ENCODE measurements at places on chromosomes 16 and 17. TPM values are rescaled to one million over a fixed set of nuclear protein-coding genes. Genes with fewer than 3 reads are reported as not detected.

- H3K27ac ChIP-seq: no peak overlapping the region
- peaks cover 49% of the 10 kb centered on the region for H3K4me1 ChIP-seq
- peak overlapping the region; percentile 94 for H3K4me3 ChIP-seq
These were observed 740 bp downstream of the AATF start for GRCh38 chr17:36949461-36949927.

DNA sequence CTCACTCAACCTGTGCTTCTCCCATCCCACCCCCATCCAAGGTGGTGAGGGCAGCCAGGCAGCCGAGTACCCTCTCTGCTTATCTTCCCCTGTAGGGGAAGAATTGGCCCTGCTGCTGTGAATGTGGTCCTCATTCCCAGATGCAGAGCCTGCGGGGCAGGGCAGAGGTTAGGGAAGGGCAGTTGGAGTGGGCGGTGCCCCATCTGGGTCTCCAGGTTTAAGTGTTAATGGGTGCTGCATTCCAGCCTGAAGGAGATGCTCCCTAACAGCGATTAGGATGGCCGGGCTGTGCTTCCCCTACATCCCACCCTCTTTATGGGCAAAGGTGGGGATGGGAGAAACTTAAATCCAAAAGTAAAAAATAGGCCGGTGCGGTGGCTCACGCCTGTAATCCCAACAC lies 12.1 kb downstream of the TMEM95 start:
- peaks cover 28% of the 10 kb centered on the region for H3K4me1 ChIP-seq
- no peaks in the 10 kb centered on the region for H3K36me3 ChIP-seq
- no peaks in the 10 kb centered on the region for H3K27me3 ChIP-seq
- DNase-seq: peak; percentile 64
- 0 out of 2 replicates have a peak overlapping the region, but pooled peaks have one; percentile 26 for H3K4me3 ChIP-seq

GRCh38 chr16:63462316-63462715 lies 1426.1 kb upstream of the CDH8 start:
- no peaks in the 10 kb centered on the region for H3K27me3 ChIP-seq
- no peak overlapping the region for H3K27ac ChIP-seq
- 0 out of 2 replicates have a peak, but pooled peaks cover 3% of the 10 kb centered on the region for H3K4me1 ChIP-seq
- no peaks in the 10 kb centered on the region for H3K36me3 ChIP-seq

DNA sequence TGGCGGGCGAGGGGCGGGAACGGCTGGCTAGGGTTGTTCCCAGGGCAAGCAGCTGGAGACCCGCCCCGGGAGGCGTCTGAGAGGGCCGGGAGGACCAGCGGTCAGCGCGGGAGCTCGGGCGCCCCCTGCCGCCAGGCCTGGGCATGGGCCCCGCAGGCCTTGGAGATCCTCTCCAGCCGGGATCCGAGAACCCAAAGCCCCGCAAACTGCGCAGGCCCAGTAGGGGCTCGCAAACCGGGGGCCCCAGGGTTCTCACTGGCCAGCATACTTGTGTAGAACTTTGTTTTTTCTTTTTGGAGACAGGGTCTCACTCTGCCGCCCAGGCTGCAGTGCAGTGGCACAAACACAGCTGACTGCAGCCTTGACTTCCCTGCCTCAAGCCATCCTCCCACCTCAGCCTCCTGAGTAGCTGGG lies 20.8 kb upstream of the ZNF423 start:
- no peak overlapping the region for H3K27ac ChIP-seq
- H3K36me3 ChIP-seq: no peaks in the 10 kb centered on the region
- peak overlapping the region; percentile 57 for H3K4me3 ChIP-seq
- H3K4me1 ChIP-seq: peaks cover 6% of the 10 kb centered on the region
- DNase-seq: peak; percentile 86

- no peaks in the 10 kb centered on the region for H3K27me3 ChIP-seq
- no peak for DNase-seq
- no peak overlapping the region for H3K4me3 ChIP-seq
- no peaks in the 10 kb centered on the region for H3K4me1 ChIP-seq
These were observed 8.2 kb downstream of the PSMD7 start for GRCh38 chr16:74304835-74305176.

DNA sequence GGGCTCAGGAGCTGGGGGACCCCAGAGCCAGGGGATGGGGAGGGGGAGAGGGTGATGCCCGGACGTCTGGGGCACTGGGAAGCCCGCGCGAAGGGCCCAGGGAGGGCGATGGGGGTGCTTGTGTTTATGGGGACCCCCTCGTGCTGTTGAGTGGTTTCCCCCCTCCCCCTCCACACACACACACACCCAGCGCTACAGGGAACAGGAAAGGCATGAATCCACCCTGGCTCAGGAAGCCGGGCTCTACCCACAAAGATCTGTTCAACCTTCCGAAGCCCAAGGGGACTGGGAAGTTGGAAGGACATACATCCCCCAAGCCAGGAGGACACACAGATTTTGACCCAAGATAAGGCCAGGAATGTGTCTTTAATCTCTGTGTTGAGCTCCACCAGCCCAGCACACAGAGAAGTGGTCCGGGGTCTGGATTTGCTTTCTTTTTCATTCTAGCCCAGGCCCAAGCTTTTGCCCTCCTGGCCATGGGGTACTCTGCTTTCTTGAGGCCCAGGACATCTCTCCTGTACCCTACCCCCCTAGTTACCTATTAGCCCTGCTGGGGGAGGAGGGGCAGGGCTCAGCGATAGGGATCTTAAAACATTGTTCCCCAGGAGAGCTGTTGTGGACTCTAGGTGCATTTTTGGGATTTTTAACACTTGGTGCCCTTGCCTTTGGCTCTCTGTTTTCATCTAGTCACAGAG lies 1.2 kb downstream of the UBALD2 start:
- H3K27ac ChIP-seq: peak overlapping the region; percentile 63
- no peaks in the 10 kb centered on the region for H3K27me3 ChIP-seq
- DNase-seq: no peak
- H3K36me3 ChIP-seq: no peaks in the 10 kb centered on the region

- no peaks in the 10 kb centered on the region for H3K36me3 ChIP-seq
- no peak overlapping the region for H3K27ac ChIP-seq
- peak overlapping the region; percentile 79 for H3K4me3 ChIP-seq
These were observed 702 bp downstream of the IRX5 start for GRCh38 chr16:54931120-54932014.

- no peak for DNase-seq
- H3K4me1 ChIP-seq: peaks cover 12% of the 10 kb centered on the region
- no peaks in the 10 kb centered on the region for H3K27me3 ChIP-seq
- no peaks in the 10 kb centered on the region for H3K36me3 ChIP-seq
- no peak overlapping the region for H3K4me3 ChIP-seq
- H3K27ac ChIP-seq: no peak overlapping the region
These were observed 20.7 kb downstream of the TMEM235 start for GRCh38 chr17:78252111-78252634.

- DNase-seq: peak; percentile 54
- no peaks in the 10 kb centered on the region for H3K36me3 ChIP-seq
- no peak overlapping the region for H3K27ac ChIP-seq
- H3K4me3 ChIP-seq: peak overlapping the region; percentile 83
- peaks cover 8% of the 10 kb centered on the region for H3K4me1 ChIP-seq
These were observed 136.6 kb upstream of the RPH3AL start for GRCh38 chr17:488993-489757.

GRCh38 chr16:1079341-1079740 lies 6.8 kb downstream of the SSTR5 start:
- H3K27ac ChIP-seq: no peak overlapping the region
- no peaks in the 10 kb centered on the region for H3K27me3 ChIP-seq
- no peaks in the 10 kb centered on the region for H3K4me1 ChIP-seq
- H3K4me3 ChIP-seq: no peak overlapping the region
- no peaks in the 10 kb centered on the region for H3K36me3 ChIP-seq

- no peaks in the 10 kb centered on the region for H3K27me3 ChIP-seq
- H3K36me3 ChIP-seq: no peaks in the 10 kb centered on the region
- no peak for DNase-seq
- H3K4me1 ChIP-seq: no peaks in the 10 kb centered on the region
These were observed 61.2 kb upstream of the MPHOSPH6 start for GRCh38 chr16:82231008-82231787.

DNA sequence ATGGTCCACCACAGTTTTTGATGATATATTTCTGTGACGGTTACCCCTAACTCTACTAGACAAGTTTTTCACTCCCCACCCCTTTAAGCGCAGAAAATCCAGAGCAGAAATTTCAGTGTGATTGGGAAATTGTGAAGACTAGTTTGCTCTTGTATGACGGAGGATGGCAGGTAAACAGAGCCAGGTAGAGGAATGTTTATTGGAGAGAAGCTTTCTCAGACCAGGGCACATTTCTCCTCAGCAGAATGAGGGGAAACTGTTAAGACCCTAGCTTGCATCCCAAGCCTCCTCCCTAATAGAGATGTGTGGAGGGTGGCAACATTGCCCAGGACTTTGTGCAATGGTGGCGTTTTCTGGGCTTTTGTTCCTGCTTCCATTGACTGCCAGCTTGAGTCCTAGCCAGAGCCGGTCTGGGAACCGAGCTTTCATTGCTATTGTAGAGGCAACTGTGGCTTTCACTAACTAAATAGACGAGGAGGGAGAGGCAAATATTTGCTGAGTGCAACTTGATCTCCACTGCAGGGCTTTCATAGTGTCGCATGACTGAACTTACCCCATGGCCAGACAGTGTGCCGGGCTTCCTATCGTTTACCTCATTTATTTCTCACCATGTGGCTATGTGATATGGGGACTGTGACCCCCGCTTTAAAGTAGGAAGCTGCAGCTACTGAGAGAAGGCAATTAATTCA lies 159.6 kb upstream of the MPHOSPH6 start:
- H3K36me3 ChIP-seq: no peaks in the 10 kb centered on the region
- no peak overlapping the region for H3K27ac ChIP-seq
- no peak overlapping the region for H3K4me3 ChIP-seq
- peaks cover 12% of the 10 kb centered on the region for H3K4me1 ChIP-seq

GRCh38 chr16:77759821-77760220 lies 28.5 kb upstream of the VAT1L start:
- H3K36me3 ChIP-seq: no peaks in the 10 kb centered on the region
- DNase-seq: no peak
- H3K4me3 ChIP-seq: no peak overlapping the region

- no peaks in the 10 kb centered on the region for H3K4me1 ChIP-seq
- no peaks in the 10 kb centered on the region for H3K36me3 ChIP-seq
- H3K27ac ChIP-seq: no peak overlapping the region
- no peak overlapping the region for H3K4me3 ChIP-seq
These were observed 13.3 kb downstream of the WIPI1 start for GRCh38 chr17:68443972-68444464.

DNA sequence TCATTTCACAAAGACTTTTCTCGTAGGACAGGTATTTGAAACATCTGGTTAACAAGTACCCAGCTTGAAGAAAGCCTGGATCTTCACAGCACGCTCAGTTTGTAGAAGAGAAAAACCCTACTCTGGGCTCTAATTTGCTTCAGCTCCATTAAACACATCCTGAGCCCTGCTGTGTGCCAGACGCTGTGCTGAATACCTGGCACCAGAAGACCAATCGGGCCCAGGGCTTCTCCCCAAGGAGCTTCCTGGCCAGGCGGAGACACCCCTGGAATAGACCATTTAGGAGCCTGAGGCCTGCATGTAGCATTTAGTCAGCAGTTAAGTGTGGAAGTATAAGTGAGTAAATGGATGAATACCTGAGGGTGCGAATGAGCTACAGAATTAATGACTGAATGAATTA lies 8.9 kb upstream of the ABAT start:
- peak; percentile 35 for DNase-seq
- no peak overlapping the region for H3K4me3 ChIP-seq
- H3K27ac ChIP-seq: no peak overlapping the region
- no peaks in the 10 kb centered on the region for H3K27me3 ChIP-seq

GRCh38 chr16:86579268-86580062 lies 1.1 kb downstream of the FOXL1 start:
- H3K27me3 ChIP-seq: peaks cover 90% of the 10 kb centered on the region
- peak overlapping the region; percentile 75 for H3K4me3 ChIP-seq
- DNase-seq: peak; percentile 51
- H3K4me1 ChIP-seq: peaks cover 28% of the 10 kb centered on the region

- no peaks in the 10 kb centered on the region for H3K4me1 ChIP-seq
- no peak overlapping the region for H3K4me3 ChIP-seq
- H3K27ac ChIP-seq: no peak overlapping the region
These were observed 143.7 kb downstream of the CDH8 start for GRCh38 chr16:61892531-61892930.

The BAIAP3 gene
- 23.0 TPM for total RNA-seq

The CLEC19A gene
- not detected for total RNA-seq

The PRSS22 gene
- total RNA-seq: 2.0 TPM

The KREMEN2 gene
- total RNA-seq: 16.1 TPM

The RAB11FIP4 gene
- 65.1 TPM for total RNA-seq

The ELMO3 gene
- 16.2 TPM for total RNA-seq

The EPX gene
- total RNA-seq: not detected

The NKD1 gene
- 2.1 TPM for total RNA-seq

The FBXW10 gene
- 0.07 TPM for total RNA-seq

The MATCAP1 gene
- total RNA-seq: 22.7 TPM

The ZDHHC1 gene
- total RNA-seq: 2.3 TPM

The CCR7 gene
- 0.59 TPM for total RNA-seq

Data from GM23338 (cell line).